ENCODE measurements at places on chromosomes 11 and 22.

DNA sequence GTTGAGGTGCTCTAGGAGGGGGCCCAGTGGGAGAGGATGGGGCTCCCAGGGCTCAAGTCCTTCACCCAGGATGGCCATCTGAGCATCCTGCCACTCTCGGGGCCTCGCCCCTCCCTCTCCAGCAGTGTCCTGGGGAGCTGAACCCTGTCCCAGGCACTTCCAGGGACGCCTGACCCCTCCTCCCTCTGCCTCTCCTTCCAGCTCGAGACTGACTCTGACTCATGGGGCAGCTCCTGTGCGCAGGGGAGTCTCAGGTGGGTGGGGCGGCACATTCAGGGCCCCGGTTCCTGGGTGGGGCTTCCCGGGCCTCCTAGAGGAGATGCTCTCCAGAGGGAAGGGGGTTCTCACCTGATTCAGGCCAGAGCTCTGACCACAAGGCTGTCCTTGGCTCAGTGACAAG lies 77.1 kb upstream of the IGLL5 start:
- DNase-seq, result no peak

- no peak for DNase-seq
Observed at GRCh38 chr11:124759266-124760204, 2.6 kb downstream of the ESAM start.

- DNase-seq, result no peak
Observed at GRCh38 chr22:19038164-19038546, 84.1 kb downstream of the DGCR2 start.

DNA sequence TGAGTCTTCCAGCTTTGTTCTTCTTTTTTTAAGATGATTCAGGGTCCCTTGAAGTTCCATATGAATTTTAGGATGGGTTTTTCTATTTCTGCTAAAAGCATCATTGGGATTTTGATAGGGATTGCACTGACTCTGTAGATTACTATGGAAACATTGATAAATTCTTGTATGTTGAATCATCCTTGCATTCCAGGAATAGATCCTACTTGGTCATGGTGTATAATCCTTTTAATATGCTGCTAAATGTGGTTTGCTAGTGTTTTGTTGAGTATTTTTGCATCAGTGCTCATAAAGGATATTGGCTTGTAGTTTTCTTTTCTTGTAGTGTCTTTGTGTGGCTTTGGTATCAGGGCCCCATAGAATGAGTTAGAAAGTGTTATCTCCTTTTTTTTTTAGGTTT lies 34.9 kb upstream of the PHOX2A start:
- peak; percentile 64 for DNase-seq

- no peak for DNase-seq
Observed at GRCh38 chr11:119537306-119538253, 114.6 kb upstream of the THY1 start.

DNA sequence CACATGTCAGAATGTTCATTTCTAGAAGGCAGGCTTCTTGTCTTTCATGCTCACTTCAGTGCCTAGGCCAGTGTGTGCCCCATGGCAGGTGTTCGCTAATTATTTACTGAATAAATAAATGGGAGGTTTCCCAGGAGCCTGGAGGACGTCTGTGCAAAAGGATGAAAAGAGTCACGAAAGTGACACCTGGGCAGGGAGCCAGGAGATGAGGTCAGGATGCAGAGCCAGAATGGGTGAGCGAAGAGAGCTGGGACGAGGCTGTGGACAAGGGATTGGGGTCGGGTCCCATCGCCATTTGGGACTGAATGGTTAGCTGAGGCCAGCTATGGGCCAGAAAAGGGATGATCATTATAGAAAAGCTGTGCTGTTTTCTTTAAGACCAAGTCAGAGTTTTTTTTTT lies 560.4 kb downstream of the TBC1D22A start:
- DNase-seq, result no peak

DNA sequence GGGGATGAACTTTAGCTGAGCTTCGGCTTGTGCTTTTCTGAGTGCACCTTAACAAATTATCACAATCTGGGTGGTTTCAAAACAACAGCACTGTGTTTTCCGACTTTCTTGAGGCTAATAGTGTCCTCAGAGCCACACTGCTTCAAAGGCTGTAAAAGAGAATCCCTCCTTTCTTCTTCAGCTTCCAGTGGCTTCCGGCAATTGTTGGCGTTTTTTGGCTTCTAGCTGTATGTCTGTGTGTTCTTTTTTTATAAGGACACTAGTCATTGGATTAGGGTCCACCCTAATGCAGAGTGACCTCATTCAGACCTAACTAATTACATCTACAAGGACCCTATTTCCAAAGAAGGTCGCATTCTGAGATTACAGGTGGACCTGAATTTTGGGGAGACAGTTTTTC lies 30.6 kb downstream of the KIAA1671 start:
- DNase-seq, result no peak

GRCh38 chr11:78200061-78200460 lies 11.3 kb downstream of the USP35 start:
- DNase-seq, result no peak

DNA sequence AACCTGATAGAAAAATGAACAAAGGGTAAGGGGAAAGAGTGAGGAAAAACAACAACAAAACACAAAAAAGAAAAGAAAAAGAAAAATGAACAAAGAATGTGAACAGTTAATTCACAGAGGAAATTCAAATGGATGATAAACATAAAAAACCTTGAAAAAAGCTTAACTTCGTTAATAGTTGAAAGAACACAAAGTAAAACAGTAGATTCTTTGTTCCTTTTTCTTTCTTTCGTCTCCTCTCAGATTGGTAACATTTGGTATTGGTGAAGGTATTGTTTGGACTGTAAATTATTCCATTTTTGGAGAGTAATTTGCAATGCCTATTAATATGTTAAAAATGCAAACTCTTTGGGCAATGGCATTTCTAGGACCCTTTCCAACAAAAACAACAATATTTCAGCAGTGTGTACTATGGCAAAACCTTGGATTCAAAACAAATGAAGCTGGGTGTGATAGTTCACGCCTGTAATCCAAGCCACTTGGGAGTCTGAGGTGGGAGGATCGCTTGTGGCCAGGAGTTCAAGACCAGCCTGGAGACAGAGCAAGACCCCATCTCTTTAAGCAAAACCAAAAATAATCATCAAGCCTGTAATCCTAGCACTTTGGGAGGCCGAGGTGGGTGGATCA lies 3.3 kb upstream of the BACE1 start:
- DNase-seq, result peak; percentile 41

GRCh38 chr11:115496892-115497291 lies 7.3 kb downstream of the CADM1 start:
- no peak for DNase-seq

- no peak for DNase-seq
Observed at GRCh38 chr11:94011478-94011877, 9.7 kb upstream of the HEPHL1 start.

GRCh38 chr22:38041760-38042487 lies 15.3 kb upstream of the PICK1 start:
- DNase-seq, result no peak

DNA sequence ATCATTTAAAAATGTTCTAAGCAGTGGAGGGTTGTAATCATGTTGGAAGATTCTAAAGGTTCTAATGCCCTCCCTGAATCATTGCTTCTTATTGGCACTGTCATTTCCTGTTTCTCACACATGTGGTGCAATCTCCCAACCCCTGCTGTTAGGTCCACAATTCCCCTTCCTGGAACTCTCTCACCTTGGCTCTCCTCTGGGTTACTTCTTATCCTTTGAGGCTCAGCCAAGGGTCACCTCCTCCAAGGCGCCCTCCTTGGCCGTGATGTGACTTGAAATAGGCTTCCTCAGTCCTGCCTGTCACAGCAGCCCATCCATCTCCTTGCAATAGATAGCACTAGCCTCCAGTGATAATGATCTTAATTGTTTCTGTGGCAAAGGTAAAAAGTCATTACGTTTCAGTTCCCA lies 149.8 kb downstream of the TTC17 start:
- no peak for DNase-seq

DNA sequence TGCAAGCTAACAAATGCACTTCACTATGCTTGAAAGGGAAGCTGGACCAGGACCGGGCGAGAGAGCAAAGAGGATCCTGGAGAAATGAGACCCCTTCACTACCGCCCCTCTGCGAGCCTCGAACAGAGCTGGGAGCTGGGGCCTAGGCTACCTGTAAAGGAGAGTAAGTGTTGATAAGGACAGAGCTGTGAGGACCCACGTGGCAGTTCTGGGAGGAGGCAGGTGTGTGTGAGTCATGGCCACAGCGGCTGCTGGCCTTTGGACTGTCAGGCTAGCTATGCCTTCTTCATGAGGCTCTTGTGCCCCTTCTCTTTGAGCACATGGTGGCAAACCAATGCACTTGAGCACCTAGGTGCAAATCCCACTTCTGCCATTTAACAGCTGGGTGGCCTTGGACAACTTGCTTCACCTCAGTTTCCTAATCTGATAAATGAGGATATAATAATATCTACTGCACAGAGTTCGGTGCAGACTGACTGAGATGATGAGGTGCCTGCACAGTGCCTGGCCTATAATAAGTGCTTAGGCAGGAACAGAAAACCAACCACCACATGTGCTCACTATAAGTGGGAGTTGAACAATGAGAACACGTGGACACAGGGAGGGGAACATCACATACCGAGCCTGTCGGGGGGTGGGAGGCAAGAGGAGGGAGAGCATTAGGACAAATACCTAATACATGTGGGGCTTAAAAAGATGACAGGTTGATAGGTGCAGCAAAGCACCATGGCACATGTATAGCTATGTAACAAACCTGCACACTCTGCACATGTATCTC lies 35.3 kb upstream of the KCNJ11 start:
- no peak for DNase-seq

DNA sequence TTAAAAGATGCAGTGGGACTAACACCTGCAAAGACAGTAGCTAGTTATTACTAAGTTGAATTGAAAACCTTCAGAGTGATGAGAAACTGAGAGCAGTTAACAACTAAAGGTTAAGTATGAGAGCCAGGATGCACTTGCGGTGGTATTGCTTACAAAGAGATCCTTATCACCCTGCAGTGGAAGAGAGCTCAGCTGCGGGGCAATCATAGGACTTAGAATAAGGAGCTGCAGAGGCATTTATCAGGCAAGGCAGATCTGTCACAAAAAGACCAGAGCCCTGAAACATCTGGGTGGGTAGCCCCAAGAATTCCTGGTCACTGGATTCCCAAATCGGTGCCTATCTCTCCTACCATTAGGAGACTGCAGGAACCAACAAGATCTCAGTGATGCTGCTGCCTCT lies 34.3 kb upstream of the CFAP300 start:
- DNase-seq, result no peak

GRCh38 chr11:97140885-97141494 lies 751.2 kb downstream of the JRKL start:
- no peak for DNase-seq

DNA sequence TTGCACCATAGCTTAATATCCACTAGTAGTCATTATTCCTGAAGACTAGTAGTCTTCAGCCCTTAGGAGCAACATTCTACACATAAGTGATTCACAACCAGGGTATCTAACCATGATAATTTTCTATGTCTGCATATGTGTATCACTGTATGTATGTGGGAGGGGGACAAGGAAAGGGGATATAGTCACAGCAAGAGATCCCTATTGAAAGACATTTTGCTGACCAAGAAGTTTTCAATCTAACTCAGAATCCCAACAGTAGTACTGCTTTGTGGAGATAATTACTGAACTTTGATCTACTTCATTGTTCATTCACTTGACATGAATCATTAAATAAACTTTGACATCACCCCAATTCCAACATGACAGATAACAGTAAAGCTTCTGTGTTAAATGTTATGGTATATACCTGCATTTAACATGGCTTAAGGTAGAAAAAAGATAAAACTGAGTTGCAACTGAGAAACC lies 10.3 kb downstream of the PIK3C2A start:
- DNase-seq, result no peak

- DNase-seq, result no peak
Observed at GRCh38 chr22:30079952-30080533, at the start of gene HORMAD2. Gene HORMAD2, plus strand, starts transcription at chr22:30080464. Its CDS starts 13,489 bp downstream, at chr22:30093953.
